ENCODE measurements at places on chromosomes 2 and 18.
A peak's percentile ranks its signal among the peaks of the same experiment; 100 is the strongest.

DNA sequence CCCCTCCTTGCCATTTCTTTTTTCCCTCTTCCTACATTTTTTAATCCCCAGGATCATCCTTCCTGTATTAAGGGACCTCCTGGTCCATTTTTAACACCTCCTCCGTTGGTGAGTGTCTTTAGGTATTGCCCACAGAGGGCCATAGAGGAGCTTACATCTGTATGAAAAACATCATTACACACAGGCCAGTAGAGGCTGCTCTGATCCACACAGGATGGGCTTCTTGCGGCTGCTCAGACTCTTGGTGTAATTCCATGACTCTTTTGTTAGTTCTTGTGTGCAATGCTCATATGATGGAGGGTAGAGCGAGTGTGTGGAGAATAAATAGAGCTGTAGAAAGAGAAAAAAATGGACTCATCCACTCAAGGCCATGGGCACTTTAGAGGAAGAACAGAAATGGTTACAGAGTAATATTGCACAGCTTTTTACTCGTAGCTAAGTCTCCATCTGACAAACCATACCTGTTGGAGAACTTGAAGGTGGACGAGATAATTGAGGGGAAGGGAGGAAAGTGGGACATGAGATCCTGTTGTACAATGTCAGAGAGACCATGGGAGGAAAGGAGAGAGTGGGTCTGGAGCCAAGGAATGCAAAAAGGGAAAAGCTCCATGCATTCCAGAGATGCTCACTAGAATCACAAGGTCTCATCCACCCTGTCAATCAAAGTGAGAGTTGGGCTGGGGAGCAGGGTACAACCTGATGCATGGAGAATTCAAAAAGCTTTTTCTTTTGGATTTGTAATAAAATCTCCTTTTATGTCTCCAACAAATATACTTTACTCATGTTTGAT is 129.7 kb upstream of the TNP1 start:
- no peak for DNase-seq

GRCh38 chr2:235439959-235440662 is 53.7 kb upstream of the AGAP1 start:
- DNase-seq, result no peak

GRCh38 chr2:218883491-218884490 is 3.1 kb downstream of the WNT10A start:
- no peak for DNase-seq

GRCh38 chr2:48693066-48693465 is 62.5 kb downstream of the LHCGR start:
- no peak for DNase-seq

- DNase-seq, result no peak
These were observed 70.3 kb upstream of the ZNF521 start for GRCh38 chr18:25422230-25422629.

DNA sequence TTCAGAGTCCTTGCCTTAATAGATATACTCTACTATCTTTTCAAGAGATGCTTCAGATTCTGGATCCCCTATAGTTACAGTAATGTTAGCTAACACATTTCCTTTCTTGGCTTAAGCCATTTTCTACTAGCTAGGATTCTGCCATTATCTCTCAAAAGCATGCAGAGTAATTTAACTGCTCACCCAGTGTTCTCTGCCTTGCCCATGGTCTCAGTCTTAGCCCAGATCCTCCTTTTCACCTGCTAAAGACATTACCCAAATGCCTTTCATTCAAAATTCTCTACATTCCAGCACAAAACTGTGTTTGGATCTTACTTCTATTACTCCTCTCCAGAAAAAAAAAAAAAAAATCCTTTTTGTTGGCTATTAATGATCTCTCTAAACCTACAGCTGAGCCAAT is 474.2 kb upstream of the LRRTM1 start:
- DNase-seq, result no peak

GRCh38 chr2:240960309-240960970 is 38.0 kb upstream of the SNED1 start:
- DNase-seq, result peak; percentile 78

DNA sequence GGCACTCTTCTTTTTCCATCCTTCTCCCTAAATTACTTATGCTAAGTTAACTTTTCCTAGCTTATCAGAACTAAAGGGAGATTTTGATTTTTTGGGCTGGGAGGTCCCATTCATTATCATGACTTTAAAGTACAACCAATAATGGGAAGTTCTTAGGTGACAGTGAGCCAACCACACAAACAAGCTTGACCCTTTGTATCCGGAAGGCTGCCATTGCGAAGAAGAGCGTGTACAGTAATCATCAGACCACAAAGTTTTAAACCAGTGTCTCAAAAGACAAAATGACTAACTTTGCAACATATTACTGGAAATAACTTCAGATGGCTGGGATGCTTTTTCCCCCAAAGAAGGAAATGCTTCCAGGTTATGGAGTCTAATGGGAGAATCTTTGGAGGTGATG is 298.1 kb downstream of the TGIF1 start:
- no peak for DNase-seq

GRCh38 chr18:71036783-71037182 is 747.9 kb downstream of the SOCS6 start:
- DNase-seq, result no peak

DNA sequence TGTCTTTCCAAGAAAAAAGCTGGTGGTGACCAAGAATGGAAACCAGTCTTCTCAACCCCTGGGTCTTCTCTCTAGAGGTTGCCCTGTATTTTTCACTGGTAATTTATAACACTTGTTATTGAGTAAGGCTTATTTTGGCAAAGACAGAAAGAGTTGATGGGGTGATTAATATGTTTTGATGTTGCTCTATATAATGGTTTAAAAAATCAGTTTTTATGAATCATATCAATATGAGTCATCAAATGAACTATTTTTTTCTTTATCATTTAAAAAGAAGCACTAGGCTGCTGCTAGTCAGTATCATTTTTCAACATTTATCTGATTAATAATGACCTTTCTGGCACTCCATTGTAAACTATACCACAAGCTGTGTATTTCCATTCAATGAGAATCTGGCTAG is 1142.2 kb downstream of the LRP1B start:
- no peak for DNase-seq

DNA sequence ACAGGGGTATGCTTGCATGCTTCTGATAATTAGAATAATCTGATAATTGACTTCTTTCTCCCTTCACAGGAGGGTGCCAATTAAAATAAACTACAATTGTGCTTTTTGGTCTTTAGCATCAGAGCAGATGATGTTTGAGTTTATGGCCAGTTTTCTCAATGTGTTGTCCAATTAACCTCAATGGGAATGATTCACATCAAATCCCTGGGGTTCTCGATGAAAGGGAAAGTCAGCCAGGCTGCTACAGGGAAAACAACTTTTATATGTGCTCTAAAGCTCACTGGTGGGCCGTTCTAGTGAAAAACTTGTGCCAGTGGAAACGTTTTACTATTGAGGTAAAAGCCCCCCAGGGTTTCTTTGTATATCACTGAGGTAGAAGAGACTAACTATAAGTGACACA is 887.3 kb upstream of the CRIM1 start:
- DNase-seq, result no peak

DNA sequence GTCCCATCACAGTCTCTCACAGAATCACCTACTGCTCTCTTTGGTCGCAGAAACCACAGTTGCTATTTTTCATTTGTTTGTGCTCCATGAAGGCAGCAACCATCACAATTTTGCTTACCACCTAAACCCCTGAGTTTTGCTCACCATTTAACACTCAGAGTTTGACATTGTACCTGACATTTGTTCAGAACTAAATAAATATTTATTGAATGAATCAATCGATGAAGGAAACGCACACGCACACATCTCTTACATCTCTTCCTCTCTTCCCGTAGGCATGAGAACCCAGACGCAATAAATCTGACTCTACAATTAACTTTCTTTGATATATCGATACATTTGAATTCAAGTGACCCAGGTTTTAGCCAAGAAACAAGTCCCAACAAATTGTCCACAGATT is 105.5 kb upstream of the RNF152 start:
- DNase-seq, result no peak

GRCh38 chr2:150811259-150811855 is 323.9 kb upstream of the RND3 start:
- DNase-seq, result no peak

GRCh38 chr18:26978812-26979341 is 113.4 kb upstream of the AQP4 start:
- no peak for DNase-seq

- no peak for DNase-seq
These were observed 21.8 kb upstream of the RPIA start for GRCh38 chr2:88669482-88670214.

GRCh38 chr2:26986576-26986975 is 16.1 kb downstream of the MAPRE3 start:
- DNase-seq, result no peak

- DNase-seq, result no peak
These were observed 325.2 kb downstream of the OSR1 start for GRCh38 chr2:19033240-19033639.

DNA sequence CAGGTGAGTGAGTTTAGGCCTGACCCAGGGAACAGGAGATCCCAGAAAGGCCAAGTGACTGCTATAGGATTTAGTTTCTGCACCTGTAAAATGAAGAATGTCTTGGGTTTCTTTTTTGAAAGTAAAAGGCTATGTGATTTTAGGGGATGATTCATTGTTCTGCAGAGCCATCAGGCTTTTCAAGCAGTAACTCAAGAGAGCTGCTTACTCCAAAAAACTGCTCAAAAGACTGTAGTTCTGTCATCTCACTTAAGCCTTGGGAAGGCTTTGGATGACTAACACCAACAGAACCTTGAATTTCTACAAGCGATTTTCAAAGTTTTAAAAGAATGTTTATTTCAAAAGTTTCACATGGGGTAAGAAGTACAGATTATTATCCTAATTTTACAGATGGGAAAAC is 165.1 kb downstream of the HAUS1 start:
- DNase-seq, result no peak

- no peak for DNase-seq
These were observed 79.9 kb upstream of the FAM237A start for GRCh38 chr2:206562375-206562774.

- no peak for DNase-seq
These were observed 1817.4 kb downstream of the SUCLG1 start for GRCh38 chr2:82641598-82642180.

GRCh38 chr2:238203973-238204683 is 633 bp upstream of the ILKAP start:
- no peak for DNase-seq

- no peak for DNase-seq
These were observed 24.0 kb downstream of the C2orf49 start for GRCh38 chr2:105361102-105361889.

DNA sequence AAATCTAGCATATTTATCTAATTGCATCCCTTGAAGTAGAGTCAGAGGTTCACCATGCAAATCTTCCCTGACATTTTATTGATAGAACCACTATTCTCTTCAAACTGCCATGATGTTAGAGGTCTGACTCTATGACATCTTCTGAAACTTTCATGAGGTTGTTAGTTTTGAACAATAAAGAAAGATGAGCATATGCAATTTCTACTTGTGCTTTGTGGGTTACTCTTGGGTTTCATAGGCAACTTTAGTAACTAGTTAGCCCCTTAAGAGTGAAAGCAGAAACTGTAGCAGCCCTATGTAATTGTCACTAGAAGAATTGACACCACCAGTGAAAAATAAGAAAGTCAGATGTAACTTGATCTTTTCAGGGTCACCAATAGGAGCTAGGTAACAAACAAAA is 53.1 kb upstream of the ZEB2 start:
- no peak for DNase-seq

DNA sequence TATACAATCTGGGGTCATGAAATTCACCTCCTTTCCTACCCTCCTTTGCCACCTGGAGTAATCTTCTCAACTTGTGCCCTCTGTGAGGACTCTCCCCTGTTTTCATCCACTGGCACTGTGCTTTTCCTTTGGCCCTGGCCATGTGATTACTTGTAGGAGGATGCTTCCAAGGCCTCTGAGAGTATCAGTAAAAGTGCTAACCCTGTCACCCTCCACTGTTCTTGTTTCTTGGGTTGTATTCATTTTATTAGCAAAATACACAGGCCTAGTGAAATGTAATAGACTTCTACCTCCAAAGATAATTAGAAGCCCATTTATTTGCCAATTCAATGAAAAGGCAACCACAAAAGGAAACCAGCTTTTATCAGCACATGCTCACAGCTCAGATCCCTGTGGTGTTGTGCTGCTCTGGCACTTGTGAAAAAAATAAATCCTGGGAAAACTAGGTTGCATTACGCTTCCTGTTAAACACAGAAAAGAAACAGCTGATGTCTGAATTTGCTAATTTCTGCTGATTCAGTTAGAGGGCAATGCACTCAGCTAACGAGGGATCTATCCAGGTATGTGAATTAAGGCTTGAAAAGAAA is 357.5 kb upstream of the ETAA1 start:
- no peak for DNase-seq

DNA sequence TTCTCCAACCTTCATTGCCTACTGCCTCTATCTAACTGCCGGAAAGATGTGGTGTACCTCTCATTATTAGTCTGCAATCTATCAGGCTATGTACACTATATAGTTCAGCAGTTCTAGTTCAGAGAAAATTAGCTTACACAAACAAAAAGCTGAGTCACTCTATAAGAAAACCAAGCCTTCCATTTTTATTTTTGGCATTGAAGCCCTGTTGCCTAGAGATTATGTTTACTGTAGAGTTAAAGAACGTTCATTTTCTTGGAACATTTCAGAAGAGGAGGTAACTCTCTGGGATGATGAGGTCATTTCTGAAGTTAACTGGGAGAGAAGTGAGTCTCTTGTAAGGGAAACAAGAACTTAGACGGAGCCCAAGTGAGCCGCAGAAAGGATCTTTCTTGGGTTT is 133.5 kb downstream of the FAM124B start:
- DNase-seq, result no peak

- no peak for DNase-seq
These were observed 567.7 kb downstream of the DCC start for GRCh38 chr18:52907543-52908308.

- no peak for DNase-seq
These were observed 15.3 kb downstream of the VIT start for GRCh38 chr2:36711741-36712314.

- no peak for DNase-seq
These were observed 319 bp downstream of the ZSCAN30 start for GRCh38 chr18:35289727-35290093.

DNA sequence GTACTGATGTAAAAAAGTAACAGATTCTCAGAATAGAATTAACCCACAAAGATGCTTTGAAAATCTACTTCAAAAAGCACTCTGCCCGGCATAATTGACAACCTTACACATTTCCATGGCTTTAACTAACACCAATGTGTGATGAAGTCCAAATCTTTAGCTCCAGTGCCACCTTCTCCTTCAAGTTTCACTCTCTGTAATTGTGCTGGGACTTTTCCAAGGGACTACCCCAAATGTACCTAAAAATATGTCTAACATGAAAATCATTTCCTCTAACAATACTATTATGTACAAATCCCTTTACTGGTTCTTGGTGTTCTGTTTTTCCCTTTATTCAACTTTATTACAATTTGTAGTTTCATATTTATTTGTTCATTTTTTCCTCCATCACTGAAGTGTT is 20.6 kb upstream of the UBE2E3 start:
- DNase-seq, result no peak

- no peak for DNase-seq
These were observed 100.9 kb downstream of the MMADHC start for GRCh38 chr2:149486664-149487063.
